Panc1 (cell line): ENCODE measurements at places on chromosomes 7 and 10. TPM values are rescaled to one million over a fixed set of nuclear protein-coding genes. Genes with fewer than 3 reads are reported as not detected.

DNA sequence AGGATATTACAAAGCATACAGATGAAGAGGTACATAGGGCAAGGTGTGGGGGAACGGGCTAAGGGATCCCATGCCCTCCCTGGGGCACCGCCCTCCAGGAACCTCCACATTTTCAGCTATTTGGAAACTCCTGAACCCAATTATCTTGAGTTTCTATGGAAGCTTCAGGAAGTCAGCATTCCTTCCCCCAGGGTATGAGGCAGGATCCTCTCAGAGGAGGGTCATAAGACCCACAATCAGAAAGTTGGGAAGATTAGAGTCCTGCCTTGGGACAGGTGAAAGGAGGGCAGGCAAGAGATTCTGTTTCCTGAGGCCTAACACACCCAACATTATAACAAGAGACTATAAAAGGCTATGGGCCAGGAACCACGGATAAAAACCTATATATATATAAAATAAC lies 98.0 kb downstream of the RALA start:
- no peak for DNase-seq

DNA sequence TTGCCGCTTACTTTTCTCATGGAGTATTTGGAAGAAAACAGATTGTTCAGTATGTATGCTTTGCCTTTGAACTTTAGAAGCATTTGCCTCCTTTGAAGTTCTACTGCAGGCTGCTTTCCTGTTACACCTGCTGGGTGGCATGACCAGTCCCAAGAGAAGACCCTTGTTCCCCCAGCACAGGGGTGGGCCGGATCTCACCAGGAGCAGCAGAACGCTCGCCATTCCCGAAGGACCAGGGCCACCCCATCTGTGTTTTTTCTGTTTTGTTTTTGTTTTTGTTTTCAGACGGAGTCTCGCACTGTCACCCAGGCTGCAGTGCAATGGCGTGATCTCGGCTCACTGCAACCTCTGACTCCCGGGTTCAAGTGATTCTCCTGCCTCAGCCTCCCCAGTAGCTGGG lies 493.6 kb downstream of the PTPRN2 start:
- no peak for DNase-seq

The MMD2 gene
- not detected for total RNA-seq

The IFT22 gene
- total RNA-seq: 42.4 TPM

DNA sequence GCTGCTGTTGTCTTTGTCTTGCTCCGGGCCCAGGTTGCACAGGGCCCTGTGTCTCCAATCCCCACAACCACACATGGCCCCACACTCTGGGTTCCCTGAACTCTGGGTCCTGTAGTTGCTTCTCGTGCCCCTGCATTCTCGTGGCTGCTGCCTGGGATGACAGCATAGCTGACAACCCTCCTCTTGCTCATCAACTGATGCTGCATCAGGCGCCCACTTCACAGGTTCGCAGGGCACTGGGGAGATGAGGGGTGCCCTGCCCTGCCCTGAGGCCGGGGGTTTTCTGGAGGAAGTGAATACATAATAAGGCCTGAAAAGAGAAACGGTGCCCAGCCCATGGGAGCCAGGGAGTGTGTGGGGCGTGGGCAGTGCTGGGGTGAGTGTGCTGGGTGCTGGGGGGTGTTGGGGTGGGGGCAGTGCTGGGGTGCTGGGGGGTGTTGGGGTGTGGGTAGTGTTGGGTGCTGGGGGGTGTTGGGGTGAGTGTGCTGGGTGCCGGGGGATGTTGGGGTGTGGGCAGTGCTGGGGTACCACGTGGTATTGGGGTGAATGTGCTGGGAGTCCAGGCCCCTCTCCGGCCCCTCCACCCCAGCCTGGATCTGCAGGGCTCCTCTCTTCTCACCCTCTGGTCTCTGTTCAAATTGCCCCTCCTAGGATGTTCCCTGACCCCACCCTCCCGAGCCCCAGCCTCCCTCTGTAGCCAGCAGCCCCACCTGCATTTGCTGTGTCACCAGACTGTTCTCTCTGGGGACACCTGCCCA lies 2.0 kb upstream of the MTG1 start:
- no peak for DNase-seq

DNA sequence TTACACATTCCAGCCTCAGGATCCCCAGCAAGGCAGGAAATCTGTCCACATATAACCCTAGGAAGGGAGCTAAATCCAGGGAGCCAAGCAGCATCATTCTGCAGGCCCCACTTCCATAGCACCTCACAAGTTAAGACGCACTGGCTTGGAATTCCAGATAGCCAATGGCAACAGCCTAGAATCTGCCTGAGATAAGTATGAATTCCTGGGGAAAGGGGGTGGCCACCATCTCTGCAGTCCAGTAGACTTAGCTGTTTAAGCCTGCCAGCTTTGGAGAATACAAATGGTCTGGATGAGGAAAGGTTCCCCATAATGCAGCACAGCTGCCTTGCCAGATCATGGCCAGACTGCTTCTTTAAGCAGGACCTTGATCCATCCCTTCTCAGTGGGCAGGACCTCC lies 179.4 kb upstream of the PRSS1 start:
- DNase-seq: no peak

DNA sequence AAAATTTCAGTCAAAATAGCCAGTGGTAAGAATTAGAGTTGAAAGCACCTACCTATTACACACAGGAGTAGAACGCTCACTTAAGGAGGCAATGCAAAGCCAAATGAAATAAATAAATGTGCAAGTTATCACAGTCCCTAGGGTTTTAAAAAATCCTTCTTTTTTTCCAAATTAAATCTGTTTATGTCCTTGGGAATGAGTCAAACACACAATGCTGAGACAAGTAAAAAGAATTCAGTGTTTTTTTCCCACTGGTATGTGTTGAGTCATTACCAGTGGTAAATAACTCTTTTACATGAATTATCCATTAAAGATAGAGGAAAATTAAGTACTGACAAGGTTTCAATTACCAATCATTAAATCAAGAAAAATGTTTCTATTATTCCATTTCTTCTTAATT lies 438.6 kb downstream of the TNS3 start:
- no peak for DNase-seq

The KCP gene
- total RNA-seq: 0.13 TPM

The TECPR1 gene
- total RNA-seq: 21.0 TPM

The DEPP1 gene
- 16.6 TPM for total RNA-seq
